Suprapubic skin (tissue), 4 donors: ENCODE measurements at places on chromosomes 1 and 21. TPM values are rescaled to one million over a fixed set of nuclear protein-coding genes. Genes with fewer than 3 reads are reported as not detected.

The REN gene
- total RNA-seq = not detected

GRCh38 chr1:241081473-241081872 is 275.5 kb downstream of the RGS7 start:
- DNase-seq = no peak
- H3K27me3 ChIP-seq = no peaks in the 10 kb centered on the region
- no peak overlapping the region for H3K4me3 ChIP-seq
- H3K4me1 ChIP-seq = no peaks in the 10 kb centered on the region
- H3K27ac ChIP-seq = no peak overlapping the region
- H3K36me3 ChIP-seq = no peaks in the 10 kb centered on the region

DNA sequence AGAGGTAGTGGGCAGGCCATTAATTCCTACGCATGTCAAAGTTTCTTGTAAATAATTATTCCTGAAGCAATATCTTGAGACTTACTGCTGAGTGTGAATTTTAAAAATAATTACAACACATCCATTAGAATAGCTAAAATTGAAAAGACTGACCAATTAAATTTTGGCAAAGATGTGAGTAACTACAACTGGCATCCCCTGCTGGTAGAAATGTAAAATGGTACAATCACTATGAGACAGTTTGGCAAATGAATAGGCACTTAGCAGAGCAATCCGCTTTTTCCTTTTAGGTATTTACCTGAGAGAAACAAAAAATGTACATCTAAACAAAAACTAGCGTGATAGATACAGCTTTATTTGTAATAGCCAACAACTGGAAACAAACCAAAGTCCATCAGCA is 798.9 kb downstream of the BRINP3 start:
- no peak overlapping the region for H3K27ac ChIP-seq
- DNase-seq = no peak
- no peaks in the 10 kb centered on the region for H3K4me1 ChIP-seq
- no peaks in the 10 kb centered on the region for H3K27me3 ChIP-seq
- H3K4me3 ChIP-seq = no peak overlapping the region
- no peaks in the 10 kb centered on the region for H3K36me3 ChIP-seq

DNA sequence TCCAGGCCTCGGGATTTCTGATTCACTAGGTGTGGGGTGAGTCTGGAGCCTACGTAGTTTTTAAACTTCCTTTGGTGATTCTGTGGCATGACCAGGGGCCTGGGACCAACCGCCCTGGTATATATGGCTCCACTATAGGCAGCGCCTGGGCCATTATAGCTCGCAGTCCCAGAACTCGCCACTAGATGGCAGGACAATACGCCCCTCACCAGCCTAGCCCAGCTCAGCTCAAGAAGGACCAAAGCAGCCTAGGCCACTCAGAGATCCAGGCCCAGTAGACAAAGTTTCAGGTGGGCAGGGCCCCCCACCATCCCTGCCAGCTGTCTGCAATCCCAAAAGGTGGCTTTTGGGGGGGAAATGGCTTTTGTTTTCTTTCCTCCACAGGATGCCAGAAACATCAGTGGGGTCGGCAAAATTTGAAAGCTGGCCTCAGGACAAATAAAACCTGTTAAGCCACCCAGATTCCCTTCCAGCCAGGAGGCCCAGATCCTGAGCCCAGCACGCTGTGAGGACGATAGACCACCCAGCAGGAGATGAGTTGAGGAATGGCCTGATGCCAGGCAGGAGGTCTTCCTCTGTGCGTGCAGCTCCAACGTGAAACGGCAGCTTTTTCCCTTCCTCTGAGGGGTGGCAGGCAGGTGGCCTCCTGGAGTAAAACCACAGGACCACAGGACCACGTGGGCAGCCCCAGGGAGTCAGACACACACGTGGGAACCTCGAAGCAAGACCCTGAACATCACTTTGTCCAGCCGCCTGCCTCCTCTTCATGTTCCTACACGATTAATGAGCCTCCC is 24.8 kb upstream of the TMEM51 start:
- peaks cover 3% of the 10 kb centered on the region for H3K4me1 ChIP-seq
- peaks cover under 1% of the 10 kb centered on the region for H3K27me3 ChIP-seq
- H3K27ac ChIP-seq = no peak overlapping the region
- no peaks in the 10 kb centered on the region for H3K36me3 ChIP-seq
- peak; percentile 74 for DNase-seq
- H3K4me3 ChIP-seq = no peak overlapping the region

The TLCD4 gene
- total RNA-seq = 6.2 TPM

DNA sequence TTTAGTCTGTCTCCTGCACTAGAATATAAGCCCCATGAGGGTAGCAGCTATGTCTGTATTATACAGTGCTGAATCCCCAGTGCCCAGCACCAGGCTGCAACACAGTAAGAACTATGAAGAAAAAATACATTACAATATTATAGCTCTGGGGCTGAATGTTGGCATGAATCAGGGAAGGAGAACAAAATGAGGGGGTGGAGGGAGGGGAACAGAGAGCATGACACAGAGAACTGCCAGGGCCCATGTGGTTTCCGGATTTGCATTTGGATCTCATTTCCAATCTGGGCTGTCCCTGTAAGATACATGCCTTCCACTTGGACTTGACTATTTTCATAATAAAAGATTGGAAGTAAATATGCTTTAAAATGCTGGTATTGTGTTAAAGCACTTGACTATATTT is 35.8 kb downstream of the C1orf198 start:
- peaks cover 21% of the 10 kb centered on the region for H3K4me1 ChIP-seq
- H3K27ac ChIP-seq = no peak overlapping the region
- no peak for DNase-seq
